RWPE1 (cell line): ENCODE measurements at places on chromosomes 3 and 15.

DNA sequence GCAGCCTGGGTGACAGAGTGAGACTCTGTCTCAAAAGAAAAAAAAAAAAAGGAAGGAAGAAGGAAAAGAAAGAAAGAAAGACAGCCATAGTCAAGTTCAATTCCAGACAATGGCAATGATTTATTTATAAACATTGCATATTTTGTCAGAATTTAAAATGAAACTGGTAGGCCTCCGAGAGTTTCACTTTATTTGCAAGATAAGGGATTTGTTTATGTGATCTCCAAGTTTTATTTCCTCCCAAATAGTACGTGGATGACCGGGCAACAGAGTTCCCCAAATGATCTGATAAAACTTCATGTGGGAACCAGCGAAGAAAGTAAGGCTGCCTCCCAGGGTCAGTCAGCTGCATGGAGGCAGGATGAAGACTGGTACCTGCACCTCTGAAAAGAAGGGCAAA, 28.6 kb upstream of the MOBP start:
- DNase-seq = no peak

GRCh38 chr3:151788401-151788800, 25.5 kb upstream of the AADAC start:
- no peak for DNase-seq

GRCh38 chr3:172236771-172237742, 197.7 kb downstream of the FNDC3B start:
- DNase-seq = no peak

- no peak for DNase-seq
Observed at GRCh38 chr15:81302701-81303109, 21.2 kb downstream of the STARD5 start.

DNA sequence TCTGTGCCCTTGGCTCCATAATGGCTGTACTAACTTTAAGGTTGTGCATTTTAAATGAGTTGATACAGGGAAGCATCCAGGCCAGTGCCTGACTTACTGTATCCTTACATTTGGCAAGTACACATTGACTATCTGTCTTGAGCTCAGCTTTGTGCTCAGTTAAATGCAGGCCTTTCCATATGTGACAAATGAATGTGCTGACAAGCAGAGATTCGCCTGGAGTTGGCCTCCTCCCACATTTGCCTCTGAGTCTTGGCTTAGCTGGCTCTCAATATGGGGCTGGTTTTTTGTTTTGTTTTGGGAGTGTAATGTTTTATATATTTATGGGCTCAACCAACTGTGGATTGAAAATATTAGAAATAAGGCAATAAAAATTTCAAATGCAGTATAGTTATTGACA, 29.7 kb downstream of the TRIM71 start:
- DNase-seq = no peak

DNA sequence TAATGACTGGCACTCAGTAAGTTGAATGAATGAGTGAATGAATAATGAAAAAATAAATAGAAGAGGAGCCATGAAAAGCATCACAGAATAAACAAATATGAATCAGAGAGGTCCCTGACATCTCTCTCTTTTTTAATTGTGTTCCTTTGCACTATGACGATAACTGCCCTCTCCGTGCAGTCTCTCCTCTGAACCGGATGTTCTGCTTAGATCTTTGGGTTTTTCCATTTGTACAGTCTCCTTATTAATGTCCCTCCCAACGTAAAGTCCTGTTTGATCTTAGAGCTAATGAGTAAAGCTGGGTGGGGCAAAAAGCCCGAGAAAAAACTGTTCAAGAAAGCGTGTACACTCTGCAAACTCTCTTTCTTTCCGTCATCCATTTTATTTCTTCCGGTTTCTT, 28.3 kb upstream of the BHLHE40 start:
- no peak for DNase-seq

DNA sequence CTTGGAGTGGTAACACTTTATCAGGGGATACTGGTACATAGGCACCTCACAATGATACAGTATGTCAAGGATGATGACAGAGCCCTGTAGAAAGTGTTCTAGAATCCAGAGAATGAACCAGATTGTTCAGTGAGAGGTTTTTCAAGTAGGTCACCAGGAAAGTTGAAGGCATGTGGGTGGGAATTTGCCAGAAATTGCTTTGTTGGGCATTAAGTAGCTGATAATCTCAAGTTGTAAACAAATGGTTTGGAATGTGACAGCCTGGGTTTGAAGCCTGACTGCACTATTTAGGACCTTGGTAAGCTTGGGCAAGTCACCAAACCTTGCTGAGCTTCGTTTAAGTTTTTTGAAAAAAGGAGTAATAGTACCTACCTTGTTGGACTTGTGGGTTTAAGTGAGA, 12.5 kb downstream of the SLC35G2 start:
- DNase-seq = no peak

DNA sequence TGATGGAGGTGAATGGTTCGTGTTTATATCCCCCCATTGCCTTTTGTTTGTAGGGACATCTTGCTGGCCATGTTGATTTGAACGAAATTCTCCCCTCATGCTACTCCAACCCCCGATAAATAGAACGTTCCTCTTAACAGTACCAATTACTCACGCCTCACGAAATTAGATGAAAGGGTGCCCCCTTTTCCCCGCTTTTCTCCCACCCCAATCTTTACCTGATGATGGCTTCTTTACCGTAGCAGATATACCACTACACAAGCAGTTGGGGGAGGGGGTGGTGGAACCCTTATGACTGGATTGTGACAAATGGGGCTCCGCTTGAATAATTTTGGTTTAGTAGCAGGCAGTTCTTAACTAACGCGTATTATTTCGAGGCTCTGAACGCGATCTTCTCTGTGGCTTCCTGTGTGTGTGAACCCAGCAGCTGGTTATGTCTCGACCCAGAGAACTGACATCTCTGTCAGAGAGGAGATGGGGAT, 1.1 kb downstream of the PIAS1 start:
- DNase-seq = peak; percentile 22

- no peak for DNase-seq
Observed at GRCh38 chr3:21331857-21332256, 419.2 kb downstream of the ZNF385D start.

- DNase-seq = no peak
Observed at GRCh38 chr3:110625201-110625747, 446.3 kb upstream of the NECTIN3 start.

DNA sequence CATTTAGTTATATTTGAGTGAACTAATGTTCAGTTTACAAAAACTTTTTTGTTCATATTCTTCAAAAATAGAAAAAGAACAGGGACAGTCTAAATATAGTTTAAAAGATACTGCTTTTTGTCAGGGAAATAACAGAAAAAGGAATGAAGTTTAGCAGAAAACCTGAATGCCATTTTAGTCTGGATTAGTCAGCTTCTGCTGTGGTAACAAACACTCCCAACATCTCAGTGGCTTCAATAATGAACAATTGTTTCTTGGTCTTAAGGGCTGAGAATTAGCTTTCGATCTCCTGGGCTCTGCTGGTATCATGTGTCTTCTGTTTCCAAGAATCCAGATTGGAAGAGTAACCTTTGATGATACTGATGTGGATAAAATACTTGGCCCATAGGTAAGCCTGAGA, 12.4 kb upstream of the USP13 start:
- DNase-seq = no peak

- peak; percentile 33 for DNase-seq
Observed at GRCh38 chr3:177196008-177196455, 1.2 kb downstream of the TBL1XR1 start.

GRCh38 chr3:11660242-11660641, 16.5 kb upstream of the VGLL4 start:
- no peak for DNase-seq

- DNase-seq = no peak
Observed at GRCh38 chr3:119700920-119701734, 1.7 kb upstream of the CFAP91 start.
